ENCODE measurements at places on chromosomes 7 and 10.

DNA sequence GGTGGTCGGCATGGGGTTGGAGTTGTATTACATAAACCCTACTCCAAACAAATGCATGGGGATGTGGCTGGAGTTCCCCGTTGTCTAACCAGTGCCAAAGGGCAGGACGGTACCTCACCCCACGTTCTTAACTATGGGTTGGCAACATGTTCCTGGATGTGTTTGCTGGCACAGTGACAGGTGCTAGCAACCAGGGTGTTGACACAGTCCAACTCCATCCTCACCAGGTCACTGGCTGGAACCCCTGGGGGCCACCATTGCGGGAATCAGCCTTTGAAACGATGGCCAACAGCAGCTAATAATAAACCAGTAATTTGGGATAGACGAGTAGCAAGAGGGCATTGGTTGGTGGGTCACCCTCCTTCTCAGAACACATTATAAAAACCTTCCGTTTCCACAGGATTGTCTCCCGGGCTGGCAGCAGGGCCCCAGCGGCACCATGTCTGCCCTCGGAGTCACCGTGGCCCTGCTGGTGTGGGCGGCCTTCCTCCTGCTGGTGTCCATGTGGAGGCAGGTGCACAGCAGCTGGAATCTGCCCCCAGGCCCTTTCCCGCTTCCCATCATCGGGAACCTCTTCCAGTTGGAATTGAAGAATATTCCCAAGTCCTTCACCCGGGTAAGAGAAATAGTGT, at the start of gene CYP2E1:
TSS of gene CYP2E1 (plus strand) at position 407 of the 632 bp plus-strand sequence. CDS start at position 440, 33 bp downstream.
- DNase-seq: no peak

- peak; percentile 87 for DNase-seq
These were observed 89.6 kb downstream of the PPP1R17 start for GRCh38 chr7:31776616-31777015.

DNA sequence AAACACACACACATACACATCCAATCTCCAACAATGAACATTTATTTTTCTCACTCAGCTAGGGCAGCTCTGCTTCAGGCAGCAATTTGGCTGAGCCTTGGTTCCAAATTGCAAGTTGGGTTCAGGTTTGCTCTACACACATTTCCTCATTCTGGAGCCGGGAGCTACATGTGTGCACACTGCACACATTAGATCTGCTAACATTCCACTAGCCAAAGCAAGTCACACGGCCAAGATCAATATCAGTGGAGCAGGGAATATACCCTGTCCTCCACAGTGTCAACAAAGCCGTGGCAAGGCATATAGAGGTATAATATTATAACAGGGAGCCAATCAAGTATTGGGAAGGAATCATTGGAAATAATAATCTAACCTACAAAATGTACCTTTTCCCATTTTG, 57.5 kb upstream of the PPP1R3C start:
- no peak for DNase-seq

GRCh38 chr7:121048195-121048594, 59.7 kb downstream of the CPED1 start:
- DNase-seq: no peak

DNA sequence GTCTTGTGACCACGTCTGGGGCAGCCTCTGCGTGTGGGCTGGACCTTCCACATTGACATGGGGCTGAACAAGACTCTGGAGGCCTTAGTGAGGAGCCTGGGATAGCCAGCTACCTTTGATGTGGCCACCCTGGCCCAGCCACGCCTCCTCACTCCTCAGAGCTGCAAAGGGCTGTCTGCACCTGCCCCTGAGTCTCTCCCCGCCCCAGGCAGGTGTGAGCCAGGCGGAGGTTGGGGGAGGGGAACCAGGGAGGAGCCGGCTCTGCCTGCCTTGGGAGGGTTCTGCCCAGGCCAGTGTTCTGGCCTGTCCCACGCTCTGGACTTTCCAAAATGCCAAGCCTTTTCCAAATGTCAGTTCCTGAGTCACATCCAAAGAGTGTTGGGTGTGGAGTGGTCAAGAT, 72.2 kb downstream of the GTF2IRD1 start:
- DNase-seq: no peak

DNA sequence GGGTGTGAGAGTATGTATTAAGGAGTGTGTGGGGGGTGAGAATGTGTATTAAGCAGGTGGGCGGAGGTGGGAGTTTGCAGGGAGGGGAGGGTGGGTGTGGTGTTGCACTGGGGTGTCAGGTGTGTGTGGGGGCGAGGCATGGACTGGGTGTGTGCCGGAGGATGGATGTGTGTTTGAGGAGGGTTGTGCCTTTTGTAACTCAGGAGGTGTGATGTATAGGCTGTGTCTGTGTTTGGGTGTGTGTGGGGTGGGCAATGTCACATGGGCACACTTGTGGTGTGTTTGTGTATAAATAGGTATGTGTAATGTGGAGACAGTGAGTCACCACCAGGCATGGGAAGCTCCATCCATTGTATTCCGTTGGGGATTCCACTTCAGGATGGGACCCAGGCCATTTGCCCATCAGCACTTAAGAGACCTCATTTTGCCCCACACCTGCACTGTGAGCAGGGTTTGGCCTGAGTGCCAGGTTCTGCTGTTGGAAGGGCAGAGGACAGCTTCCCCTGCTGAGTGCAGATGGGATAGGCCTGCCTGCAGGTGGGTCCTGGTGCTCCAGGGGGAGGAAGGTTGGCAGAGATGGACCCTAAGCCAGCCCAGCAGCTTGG, 5.8 kb downstream of the UNC5B start:
- no peak for DNase-seq

GRCh38 chr10:855079-855478, 76.4 kb downstream of the LARP4B start:
- DNase-seq: no peak

GRCh38 chr7:74183653-74184450, 9.7 kb downstream of the EIF4H start:
- DNase-seq: no peak

- no peak for DNase-seq
These were observed 208.4 kb upstream of the LRRTM3 start for GRCh38 chr10:66717231-66717981.

DNA sequence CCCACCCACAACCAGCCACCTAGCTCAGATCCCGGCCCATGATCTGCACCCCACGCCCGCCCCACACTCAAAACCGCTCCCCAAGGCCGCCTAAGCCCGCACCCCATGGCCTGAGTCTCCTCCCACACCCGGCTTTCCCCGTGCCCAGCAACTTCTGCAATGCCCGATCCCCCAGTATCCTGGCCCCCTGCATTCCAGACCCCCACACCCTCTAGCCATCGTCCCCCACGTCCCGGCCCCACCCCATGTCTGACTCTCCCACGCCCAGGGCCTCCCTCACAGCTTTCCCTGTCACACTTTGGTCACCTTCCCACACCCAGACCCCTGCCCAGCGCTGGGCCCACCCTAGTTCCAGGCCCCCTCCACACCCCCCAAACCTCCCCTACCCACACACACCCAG, 20.1 kb upstream of the FXYD4 start:
- DNase-seq: no peak

GRCh38 chr7:22548313-22548712, 48.3 kb upstream of the STEAP1B start:
- no peak for DNase-seq

DNA sequence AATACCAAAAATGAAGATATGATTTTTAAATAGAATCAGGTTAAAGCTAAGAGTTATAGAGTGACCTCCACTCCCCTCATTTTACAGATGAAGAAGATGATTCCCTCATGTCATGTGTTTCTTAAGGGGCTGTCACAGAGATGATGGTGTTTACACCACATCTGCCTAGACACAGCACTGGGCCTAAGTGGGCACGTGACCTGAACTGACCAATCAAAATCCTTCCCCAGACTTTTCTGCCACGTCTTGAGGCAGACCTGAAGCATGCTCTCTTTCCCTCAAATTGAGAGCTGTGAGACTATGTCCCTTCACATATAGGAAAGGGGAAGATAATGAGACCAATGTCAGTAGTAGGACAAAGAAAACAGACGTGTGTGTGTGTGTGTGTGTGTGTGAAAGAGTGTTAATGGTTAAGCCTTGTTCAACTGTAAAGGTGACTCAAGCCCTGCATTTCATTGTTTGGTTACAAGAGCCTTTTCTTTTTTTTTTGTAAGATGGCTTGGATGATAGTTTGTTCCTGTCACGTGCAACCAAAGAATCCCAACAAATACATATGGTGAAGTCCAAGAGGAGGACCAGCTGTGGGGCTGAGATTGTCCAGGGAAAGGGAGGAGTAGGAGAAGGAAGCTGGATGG, 172.8 kb upstream of the AOAH start:
- DNase-seq: no peak

GRCh38 chr7:50212666-50213621, 91.6 kb upstream of the IKZF1 start:
- no peak for DNase-seq

- DNase-seq: no peak
These were observed 89.5 kb downstream of the HECW1 start for GRCh38 chr7:43201912-43202311.

- DNase-seq: no peak
These were observed 304.6 kb downstream of the TNS3 start for GRCh38 chr7:47277321-47277781.

DNA sequence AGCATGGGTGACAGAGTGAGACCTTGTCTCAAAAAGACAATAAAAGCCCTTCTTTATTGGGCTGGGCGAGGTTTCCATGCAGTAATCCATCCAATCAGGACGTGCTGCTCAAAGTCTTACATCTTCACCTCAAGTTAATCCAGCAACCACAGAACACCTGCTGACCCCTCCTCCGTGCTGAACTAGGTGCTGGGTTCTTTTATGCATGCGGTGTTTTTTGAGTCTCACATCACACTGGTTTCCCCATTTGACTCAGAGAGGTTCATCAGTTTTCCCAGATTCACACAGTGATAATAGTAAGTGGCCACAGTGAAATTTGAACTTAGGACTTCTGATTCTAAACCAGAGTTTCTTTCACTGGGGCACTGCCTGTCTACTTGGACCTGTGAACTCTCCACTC, 58.3 kb upstream of the GTF2I start:
- DNase-seq: no peak

DNA sequence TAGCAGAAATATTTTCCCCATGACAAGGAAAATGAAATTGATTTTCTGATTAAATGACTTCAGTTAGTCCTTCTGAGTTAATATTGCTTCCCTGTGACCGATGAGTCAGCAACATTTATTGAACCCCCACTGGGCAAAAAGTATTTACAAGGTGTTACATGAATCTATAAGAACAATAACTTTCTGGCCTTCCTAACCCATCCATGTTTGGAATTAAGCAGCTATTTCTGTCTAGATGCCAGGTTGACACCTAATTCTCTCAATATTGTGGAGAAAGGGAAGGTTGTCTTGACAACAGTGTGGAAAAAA, 112.9 kb upstream of the JAZF1 start:
- DNase-seq: no peak

DNA sequence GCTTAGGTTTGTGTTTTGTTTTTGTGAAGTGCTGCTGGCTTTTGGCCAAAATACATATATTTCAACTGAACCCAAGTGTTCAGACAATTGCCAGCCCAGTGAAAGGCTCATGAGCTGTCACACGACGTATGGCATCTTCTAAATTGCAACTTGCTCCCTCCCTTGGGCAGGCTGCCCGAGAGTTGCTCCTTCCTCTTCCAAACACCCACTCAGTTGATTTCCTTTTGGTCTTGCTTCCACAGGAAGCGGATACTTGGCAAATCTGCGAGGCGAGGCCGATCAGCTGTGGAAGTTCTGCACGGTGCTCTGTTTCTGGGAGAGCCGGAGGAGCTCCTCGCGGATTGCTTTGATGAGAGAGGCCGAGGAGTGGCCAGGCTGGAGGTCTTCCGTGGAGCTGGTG, 39.6 kb upstream of the ATP6V0A4 start:
- no peak for DNase-seq

- no peak for DNase-seq
These were observed 42.2 kb upstream of the PDGFA start for GRCh38 chr7:561631-562373.

DNA sequence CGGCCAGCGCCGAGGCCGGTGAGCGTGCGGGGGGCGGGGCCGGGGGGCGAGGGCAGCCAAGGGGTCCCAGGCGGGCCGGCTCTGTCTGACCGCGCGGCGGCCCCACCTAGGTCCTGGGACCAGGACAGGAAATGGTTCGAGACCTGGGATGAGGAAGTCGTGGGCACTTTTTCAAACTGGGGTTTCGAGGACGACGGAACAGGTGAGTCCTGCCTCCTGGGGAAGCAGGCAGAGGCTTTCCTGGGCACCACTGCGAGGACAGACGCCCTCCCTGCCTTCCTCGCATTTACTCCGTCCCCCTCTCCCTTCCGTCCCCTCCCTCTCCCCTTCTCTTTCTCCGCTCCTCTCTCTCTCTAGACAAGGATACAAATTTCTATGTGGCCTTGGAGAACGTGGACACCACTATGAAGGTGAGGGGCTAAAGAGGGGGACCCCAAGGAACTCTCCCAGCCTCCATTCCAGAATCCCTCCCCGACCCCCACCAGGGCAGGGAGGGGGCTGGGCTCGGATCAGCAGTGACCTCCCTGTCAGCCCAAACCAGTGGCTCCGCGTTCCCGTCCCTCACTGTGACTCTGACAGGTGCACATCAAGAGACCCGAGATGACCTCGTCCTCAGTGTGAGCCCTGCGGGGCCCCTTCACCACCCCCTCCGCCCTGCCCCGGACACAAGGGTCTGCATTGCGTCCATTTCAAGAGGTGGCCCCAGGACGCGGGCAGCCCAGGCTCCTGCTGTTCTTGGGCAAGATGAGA, 2.6 kb upstream of the MUC12 start:
- no peak for DNase-seq

GRCh38 chr7:144866189-144866588, 30.3 kb upstream of the TPK1 start:
- DNase-seq: no peak

All from H54 (cell line).